ENCODE measurements at places on chromosomes 6 and 20.

GRCh38 chr20:35048739-35049138 lies 43.9 kb downstream of the TRPC4AP start:
- DNase-seq: no peak

GRCh38 chr6:105326216-105326615 lies 76.7 kb downstream of the PREP start:
- DNase-seq: no peak

- DNase-seq: no peak
These were observed 260.5 kb downstream of the NRN1 start for GRCh38 chr6:5746053-5746758.

DNA sequence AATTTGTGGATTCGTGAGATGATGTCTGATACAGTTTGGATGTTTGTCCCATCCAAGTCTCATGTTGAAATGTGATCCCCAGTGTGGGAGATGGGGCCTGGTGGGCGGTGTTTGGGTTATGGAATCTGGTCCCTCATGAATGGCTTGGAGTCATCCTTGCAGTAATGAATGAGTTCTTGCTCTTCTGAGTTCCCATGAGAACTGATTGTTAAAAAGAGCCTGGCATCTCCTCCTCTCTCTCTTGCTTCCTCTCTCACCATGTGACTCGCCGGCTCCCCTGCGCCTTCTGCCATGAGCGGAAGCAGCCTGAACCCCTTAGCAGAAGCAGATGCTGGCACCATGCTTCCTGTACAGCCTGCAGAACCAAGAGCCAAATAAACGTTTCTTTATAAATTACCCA lies 30.5 kb upstream of the RPP40 start:
- DNase-seq: no peak

GRCh38 chr6:117976030-117976651 lies 69.1 kb downstream of the SLC35F1 start:
- no peak for DNase-seq

DNA sequence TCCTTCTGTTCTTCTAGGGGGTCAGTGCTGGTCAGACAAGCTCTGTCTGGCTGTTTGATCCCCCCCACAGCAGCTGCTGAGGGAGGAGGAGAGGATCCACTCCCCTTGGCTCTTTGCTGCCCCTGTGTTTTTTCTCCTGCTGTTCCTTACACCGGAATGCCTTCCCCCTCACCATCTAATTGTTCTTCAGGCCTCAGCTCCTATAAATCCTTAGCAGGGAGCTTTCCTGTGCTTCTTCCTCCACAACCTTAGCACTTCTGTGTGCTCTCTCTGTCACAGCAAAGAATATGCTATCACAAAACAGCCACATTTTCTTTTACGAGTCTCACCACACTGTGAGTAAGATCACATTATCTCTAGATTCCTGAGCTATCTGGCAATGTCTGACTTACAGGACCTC lies 196.6 kb downstream of the OTOR start:
- no peak for DNase-seq

DNA sequence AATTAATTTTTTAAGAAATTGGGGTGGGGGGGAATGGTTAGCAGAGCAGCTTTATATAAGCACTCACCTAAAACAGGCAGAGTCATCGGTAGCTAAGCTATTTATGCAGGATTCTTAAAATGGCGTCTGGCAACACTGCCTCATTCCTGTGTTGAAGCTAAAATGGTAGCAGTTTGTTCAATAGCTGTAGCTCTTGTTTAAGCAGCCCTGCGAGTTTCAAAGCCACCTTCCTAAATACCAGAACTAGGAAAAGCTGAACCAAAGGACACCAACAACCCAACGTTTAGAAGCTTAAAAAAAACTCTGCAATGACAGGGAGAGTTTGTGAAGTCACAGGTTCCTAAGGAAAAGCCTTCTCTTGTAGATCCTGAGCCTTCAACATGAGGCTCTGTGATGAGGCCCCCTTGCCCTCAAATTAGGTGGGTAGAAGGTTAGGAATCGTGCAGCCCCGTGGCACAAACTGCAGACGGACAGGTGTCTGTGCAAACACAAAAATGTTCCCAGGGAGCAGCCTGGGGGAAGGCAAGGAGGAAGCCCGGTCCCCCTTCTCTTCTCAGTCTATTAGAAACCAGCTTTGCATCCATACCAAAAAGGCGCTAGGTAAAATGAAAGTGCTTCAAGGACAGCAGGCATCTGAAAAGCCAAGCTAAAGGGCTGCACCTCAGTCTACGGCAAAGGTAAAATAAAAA lies 4.7 kb downstream of the ZMYND8 start:
- peak; percentile 60 for DNase-seq

DNA sequence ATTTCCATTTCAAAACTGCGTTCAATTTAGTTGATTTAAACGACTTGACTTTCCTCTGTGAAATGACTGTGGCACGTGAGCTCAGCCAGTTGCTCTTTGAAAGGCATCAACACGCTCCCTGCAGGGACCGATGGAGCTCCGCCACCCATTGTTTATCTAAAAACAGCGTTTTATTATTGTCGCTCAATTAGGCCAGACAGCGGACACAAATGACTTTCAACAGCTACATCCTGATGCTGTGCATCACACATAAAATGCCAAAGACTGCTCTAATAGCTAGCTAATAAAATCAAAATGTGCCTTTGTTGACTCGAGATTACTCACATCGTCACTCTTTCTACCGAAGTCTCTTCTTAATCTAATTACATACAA lies 332.5 kb downstream of the CD83 start:
- no peak for DNase-seq

DNA sequence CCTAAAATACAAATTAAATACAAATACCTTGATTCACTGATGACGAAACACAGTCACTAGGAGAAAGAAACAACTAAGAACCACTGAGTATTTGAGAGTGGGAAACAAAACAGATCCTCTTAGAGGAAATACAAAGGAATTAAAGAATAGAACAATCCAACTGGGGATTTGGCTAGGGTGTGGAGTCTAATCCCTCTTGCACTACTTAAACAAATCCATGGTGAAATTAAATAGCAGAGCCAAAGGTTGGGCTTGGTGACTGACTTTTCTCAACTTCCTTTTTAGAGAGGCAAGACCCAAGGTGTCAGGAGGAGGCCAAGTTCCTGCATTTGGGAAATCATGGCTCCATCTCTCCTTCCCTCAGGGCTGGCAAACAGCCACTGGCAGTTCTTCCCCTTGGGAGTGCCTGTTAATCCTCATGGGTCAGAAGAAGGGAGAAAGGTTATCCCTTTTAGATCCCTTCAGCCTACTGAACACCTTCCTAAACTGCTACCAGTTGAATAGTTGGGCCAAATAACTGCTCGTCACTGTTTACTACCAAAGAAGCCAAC lies 101.2 kb upstream of the TRAF3IP2 start:
- DNase-seq: no peak

GRCh38 chr20:2042400-2042799 lies 48.5 kb upstream of the PDYN start:
- no peak for DNase-seq

- DNase-seq: no peak
These were observed 29.0 kb downstream of the PDYN start for GRCh38 chr20:1964659-1965405.

GRCh38 chr20:15236812-15237211 lies 899.4 kb upstream of the FLRT3 start:
- no peak for DNase-seq

- no peak for DNase-seq
These were observed 79.6 kb downstream of the IPCEF1 start for GRCh38 chr6:154276810-154277628.

GRCh38 chr6:11246722-11247121 lies 14.3 kb upstream of the NEDD9 start:
- DNase-seq: no peak

- no peak for DNase-seq
These were observed 246.4 kb downstream of the PHACTR1 start for GRCh38 chr6:12962987-12963386.

DNA sequence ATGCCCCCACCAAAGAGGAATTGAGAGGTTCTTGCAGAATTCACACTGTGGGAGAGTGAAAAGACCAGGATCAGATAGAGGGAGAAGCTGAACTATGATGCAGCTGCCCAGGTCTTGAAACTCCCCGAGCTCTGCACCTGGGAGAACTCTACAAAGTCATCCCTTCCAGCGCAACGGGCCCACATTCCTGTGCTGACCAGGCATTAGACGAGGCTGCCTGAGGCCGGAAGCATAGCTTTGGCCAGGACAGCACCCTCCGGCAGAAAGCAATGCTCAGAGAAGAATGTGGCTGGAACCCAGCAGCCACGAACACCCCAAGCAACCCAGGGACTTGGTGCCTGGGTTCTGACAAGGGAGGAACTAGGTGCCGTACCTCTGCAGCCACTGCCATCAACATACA lies 281.5 kb upstream of the CDH4 start:
- no peak for DNase-seq

- DNase-seq: no peak
These were observed 22.8 kb downstream of the FITM2 start for GRCh38 chr20:44288252-44288651.

- no peak for DNase-seq
These were observed 348 bp upstream of the PYGB start for GRCh38 chr20:25247518-25247955.

DNA sequence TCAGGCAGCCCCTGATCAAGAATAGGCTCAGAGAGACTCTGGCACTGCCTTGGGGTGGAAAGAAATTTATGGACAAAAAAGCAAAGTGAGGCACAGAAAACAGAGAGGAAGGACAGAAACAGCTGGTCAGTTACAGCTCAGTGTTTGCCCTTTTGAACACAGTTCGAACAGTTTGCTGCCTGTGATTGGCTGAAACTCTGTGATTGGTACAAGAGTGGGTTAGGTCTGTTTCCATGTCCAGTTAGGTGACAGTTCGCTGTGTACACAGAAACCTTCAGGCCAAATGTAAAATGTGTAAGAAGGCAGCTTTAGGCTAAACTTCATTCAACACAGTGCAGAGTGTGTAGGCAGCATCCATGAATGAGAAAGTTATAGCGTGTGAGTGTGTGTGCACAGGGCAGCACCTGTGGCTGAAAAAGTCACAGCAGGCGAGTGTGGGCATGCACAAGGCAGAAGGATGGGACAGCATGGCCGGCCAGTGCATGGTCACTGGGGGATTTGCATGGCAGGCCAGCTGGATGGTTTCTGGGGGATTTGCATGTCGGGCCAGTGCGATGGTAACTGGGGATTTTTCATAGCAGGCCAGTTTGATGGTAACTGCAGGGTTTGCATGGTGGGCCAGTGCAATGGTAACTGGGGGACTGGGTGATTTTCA lies 75.4 kb upstream of the FRMD1 start:
- DNase-seq: no peak

DNA sequence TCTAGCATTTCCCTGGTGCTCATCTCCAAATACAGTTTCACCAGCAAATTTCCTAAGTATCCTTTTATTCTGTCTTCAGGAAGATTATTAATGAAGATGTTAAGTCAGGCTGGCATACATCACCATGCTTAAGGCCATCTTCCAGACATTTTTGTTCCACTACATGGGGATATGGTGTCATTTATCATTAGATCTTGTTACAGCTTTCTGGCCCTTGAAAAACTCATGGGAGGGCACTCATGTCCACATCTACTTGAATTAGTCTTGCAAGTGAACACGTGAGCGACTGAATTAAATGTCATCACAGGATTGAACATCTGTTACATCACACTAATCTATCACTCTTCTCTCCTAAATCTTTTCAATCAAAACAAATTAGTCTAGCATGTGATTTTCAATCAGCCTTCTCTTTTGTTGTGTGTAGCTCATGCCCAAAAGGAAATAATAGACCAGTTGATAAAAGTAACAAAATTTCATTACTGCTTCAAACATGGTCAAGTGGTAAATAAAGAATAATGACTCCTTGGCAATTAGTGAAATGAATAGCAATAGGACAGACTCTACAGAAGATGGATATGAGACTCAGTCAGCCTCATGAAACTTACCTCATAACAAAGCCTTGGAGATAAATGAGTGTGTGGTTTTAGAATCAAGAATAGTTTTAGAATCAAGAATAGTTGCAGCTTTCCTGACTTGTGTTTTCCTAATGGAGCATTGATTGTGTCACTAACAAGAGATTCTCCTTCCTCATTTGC lies 80.5 kb downstream of the MTFR2 start:
- no peak for DNase-seq

- no peak for DNase-seq
These were observed 489.5 kb downstream of the CDH26 start for GRCh38 chr20:60447703-60448102.

DNA sequence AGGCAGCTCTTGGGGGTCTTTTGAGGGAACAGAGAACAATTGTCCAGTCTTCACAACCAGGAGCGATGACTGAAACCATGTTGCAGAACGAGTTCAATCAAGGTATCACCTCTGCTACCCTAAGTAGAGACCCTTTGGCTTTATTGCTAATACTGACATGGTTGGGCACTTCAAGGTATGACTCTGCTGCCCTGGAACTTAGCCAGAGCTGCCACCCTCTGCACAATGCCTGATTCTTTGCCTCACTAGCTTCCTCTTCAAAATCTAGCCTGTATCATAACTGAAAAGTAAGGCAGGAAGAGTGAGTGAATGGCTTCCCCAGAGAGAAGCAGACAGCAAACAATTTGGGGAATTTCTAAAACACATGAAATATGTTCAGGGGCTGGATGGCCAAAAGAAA lies 592.7 kb upstream of the NRSN1 start:
- DNase-seq: no peak

Measured in spleen (tissue), 13 donors.